ENCODE measurements at places on chromosomes 11 and 22. TPM values are rescaled to one million over a fixed set of nuclear protein-coding genes. Genes with fewer than 3 reads are reported as not detected.

The PDGFB gene
- 2.5 TPM for total RNA-seq

The TMEM225 gene
- total RNA-seq: not detected

The TPST2 gene
- 109 TPM for total RNA-seq

The SCGB2A2 gene
- total RNA-seq: not detected

The CATSPERZ gene
- 0.42 TPM for total RNA-seq

The CERK gene
- total RNA-seq: 9.6 TPM

The MYOD1 gene
- total RNA-seq: not detected

- no peak for DNase-seq
- H3K4me1 ChIP-seq: no peaks in the 10 kb centered on the region
- no peak overlapping the region for H3K27ac ChIP-seq
- no peaks in the 10 kb centered on the region for H3K36me3 ChIP-seq
These were observed 16.5 kb downstream of the NCAM1 start for GRCh38 chr11:112977755-112978154.

- H3K27me3 ChIP-seq: no peaks in the 10 kb centered on the region
- no peak overlapping the region for H3K4me3 ChIP-seq
- no peak for DNase-seq
These were observed 6.7 kb downstream of the CENPM start for GRCh38 chr22:41939981-41940831.

GRCh38 chr22:20589614-20590476, 82.4 kb downstream of the MED15 start:
- H3K4me1 ChIP-seq: no peaks in the 10 kb centered on the region
- H3K4me3 ChIP-seq: no peak overlapping the region
- no peaks in the 10 kb centered on the region for H3K27me3 ChIP-seq
- H3K27ac ChIP-seq: no peak overlapping the region
- H3K36me3 ChIP-seq: peaks cover 31% of the 10 kb centered on the region

GRCh38 chr22:49141761-49142160, 685.9 kb downstream of the BRD1 start:
- H3K4me3 ChIP-seq: no peak overlapping the region
- no peak for DNase-seq
- H3K27ac ChIP-seq: no peak overlapping the region
- no peaks in the 10 kb centered on the region for H3K36me3 ChIP-seq

DNA sequence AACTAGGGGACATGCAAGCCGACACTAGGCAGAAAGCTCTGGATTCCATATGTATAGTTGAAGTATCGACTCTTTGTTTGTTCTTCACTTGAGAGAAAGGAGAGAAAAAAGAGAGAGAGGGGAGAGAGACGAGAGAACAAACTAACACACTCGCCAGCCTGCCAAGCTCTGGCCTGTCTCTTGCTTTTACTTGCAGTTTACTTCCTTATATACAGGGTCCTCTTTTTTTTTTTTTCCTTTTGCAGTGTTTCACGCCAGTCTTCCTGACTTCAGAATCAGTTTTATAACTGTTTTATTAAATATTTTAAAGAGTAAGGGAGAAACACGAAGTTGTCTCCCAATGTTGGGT, 19.9 kb downstream of the TEAD1 start:
- peak overlapping the region; percentile 100 for H3K27ac ChIP-seq
- H3K36me3 ChIP-seq: no peaks in the 10 kb centered on the region
- peaks cover 28% of the 10 kb centered on the region for H3K4me1 ChIP-seq
- H3K4me3 ChIP-seq: no peak overlapping the region

DNA sequence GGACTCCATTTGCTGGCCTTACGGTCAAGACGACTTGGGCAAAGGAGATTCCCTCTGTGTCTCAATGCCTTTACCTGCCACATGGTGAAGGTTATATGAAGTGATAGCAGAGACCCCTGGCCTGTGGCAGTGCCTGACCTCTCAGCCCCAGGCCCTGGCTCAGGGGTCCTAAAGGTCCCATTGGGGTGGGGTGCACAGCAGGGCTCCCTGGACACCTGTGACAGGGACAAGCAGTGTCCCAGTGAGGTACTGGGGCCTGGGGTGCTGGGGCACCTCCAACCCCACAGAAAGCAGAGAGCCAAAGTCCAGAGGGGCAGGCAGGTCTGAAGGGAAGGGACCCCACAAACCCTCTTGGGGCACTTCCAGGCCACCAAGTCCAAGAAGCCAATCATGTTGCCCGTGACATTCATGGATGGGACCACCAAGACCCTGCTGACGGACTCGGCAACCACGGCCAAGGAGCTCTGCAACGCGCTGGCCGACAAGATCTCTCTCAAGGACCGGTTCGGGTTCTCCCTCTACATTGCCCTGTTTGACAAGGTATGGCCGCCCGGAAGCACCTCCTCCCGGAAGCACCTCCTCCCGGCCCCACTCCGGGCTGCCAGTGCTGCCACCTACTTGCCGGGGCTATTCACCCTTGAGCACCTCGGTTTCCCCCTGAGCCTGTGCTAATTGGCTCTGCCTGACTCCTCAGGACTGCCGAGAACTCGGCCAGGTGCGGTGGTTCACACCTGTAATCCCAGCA, 62.5 kb downstream of the MYO7A start:
- no peaks in the 10 kb centered on the region for H3K27me3 ChIP-seq
- peaks cover 22% of the 10 kb centered on the region for H3K36me3 ChIP-seq
- H3K4me3 ChIP-seq: no peak overlapping the region
- no peak for DNase-seq

GRCh38 chr22:44707752-44708151, 5.7 kb downstream of the PRR5 start:
- DNase-seq: no peak
- no peak overlapping the region for H3K4me3 ChIP-seq
- H3K27ac ChIP-seq: no peak overlapping the region
- H3K36me3 ChIP-seq: no peaks in the 10 kb centered on the region

DNA sequence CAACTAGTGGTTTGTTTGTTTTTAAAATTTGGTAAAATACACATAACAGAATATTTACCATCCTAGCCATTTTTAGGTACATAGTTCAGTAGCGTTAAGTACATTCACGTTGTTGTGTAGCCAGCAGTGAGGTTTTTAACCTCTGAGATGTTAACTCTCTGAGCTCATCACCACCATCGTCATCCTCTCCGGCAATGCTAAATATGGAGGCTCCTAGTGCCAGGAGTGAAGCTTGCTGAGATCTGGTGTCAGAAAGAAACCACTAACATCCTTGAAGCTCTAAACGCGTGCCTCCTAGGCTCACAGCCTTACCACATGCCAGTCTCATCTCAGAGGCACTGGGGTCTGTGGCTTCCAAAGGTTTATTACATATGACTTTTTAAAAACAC, 330.2 kb upstream of the B3GAT1 start:
- peaks cover 2% of the 10 kb centered on the region for H3K4me1 ChIP-seq
- peak overlapping the region; percentile 28 for H3K27ac ChIP-seq
- no peaks in the 10 kb centered on the region for H3K27me3 ChIP-seq
- H3K36me3 ChIP-seq: no peaks in the 10 kb centered on the region
- DNase-seq: no peak
- H3K4me3 ChIP-seq: no peak overlapping the region

DNA sequence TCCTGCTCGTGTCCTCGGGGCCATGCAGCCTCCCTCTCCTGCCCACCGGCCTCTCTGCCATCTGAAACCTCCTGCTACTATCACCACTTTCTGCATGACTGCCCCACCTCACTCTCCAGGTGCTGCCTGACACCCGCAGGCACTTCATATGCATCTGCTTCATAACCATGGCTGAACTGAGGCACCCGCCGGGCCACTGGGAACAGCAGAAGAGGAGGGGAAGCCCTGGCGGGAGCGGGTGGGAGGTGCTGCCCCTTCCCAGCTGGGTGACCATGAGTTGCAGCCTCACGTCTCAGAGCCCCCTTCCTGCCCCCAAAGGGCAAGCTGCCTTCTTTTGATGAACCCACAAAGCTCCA, 21.7 kb upstream of the PICK1 start:
- no peaks in the 10 kb centered on the region for H3K27me3 ChIP-seq
- H3K4me1 ChIP-seq: no peaks in the 10 kb centered on the region
- H3K36me3 ChIP-seq: no peaks in the 10 kb centered on the region
- DNase-seq: no peak

DNA sequence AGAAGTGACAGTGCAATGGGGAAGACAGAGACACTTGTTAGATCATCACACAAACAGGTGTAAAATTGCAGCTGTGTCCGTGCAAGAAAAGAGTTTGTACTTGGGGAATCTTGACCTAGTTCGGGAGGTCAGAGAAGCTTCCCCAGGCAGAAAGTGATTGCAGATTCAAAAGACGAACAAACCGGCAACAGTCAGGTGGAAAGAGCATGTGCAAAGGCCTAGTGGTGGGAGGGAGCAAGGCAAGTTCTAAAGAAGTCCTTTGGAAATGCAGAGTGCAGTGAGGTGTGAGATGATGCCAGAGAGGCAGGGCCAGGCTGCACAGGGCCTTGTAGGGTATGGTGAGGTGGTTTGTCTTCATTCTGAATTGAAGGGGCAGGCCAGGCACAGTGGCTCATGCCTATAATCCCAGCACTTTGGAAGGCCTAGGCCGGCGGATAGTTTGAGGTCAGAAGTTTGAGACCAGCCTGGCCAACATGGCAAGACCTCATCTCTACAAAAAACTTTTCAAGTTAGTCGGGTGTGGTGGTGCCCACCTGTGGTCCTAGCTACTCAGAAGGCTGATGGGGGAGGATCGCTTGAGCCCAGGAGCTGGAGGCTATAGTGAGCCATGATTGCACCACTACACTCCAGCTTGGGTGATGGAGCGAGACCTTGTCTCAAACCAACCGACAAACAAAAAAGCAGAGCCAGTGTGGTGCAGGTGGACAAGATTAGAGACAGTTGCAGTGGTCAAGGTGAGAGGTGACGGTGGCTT, 1.9 kb upstream of the ESS2 start:
- no peak overlapping the region for H3K27ac ChIP-seq
- peaks cover 6% of the 10 kb centered on the region for H3K27me3 ChIP-seq
- DNase-seq: no peak
- peaks cover under 1% of the 10 kb centered on the region for H3K36me3 ChIP-seq

DNA sequence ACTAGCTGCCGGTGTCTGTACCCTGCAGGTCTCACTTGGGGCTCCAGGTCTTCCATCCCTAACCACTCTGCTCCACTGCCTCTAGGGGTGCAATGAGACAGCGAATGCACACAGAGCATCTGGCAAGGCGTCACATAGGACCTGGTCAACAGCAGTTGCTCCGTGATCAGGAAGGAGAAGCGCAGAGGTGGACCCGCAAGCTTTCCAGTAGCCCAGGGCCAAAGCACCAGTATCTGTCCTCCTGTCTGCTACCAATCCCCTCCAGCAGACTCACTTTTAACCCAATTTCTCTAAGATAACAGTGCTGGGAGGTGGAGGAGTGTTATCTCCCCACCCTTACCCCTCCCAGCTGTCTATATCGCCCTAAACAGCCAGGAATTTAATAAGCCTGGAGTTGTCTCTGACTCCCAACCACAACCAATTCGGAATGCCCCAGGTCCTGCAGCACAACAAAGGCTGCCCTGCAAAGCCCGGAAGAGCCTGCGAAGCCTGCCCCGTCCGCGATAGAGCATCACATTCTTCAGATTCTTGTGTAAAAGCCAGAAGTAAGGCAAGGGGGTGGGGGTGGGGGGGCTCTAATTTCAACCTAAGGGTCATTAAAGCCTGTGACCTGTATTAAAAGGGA, 19.3 kb downstream of the MYH9 start:
- no peak overlapping the region for H3K4me3 ChIP-seq
- no peaks in the 10 kb centered on the region for H3K27me3 ChIP-seq
- DNase-seq: peak; percentile 73
- H3K36me3 ChIP-seq: no peaks in the 10 kb centered on the region
- H3K4me1 ChIP-seq: peaks cover 58% of the 10 kb centered on the region

DNA sequence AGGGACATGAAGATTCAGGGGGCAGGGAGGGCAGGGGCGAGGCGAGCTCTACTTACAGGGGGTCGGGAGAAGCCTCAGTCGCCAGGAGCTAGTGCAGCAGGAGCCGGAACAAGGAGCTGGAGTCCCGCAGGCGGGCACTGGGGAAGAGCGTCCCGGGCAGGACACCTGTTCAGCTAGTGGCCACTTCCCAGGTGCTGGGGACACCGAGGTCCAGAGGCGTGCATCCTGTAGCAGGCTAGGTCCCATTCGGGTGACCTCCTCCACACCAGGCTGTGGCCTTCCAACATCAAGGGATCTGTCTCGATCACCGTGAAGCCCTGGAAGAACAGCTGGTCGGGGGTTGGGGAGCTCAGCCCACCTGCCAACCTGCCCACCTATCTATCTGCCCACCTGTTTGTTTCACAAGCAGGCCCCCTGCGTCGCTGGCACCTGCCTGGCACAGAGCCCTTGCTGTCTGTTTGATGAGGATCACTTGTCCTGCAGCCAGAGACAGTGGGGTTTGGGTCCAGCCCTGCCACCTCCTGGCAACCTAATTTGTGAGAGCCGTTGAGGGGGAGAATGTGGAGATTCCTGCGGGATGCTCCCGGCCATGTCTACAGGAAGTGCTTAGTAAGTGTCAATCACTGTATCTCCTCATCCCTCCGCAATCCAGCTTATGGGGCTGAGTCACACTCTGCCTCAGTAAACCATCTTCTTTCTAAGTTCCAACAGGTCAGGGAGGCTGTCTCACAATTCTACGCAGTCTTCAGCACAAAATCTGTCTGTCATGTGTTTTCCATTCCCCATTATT, 940.9 kb downstream of the BRD1 start:
- no peaks in the 10 kb centered on the region for H3K4me1 ChIP-seq
- no peaks in the 10 kb centered on the region for H3K36me3 ChIP-seq
- no peak overlapping the region for H3K4me3 ChIP-seq

GRCh38 chr22:27380855-27381254, 420.7 kb downstream of the MN1 start:
- H3K4me1 ChIP-seq: no peaks in the 10 kb centered on the region
- no peak overlapping the region for H3K4me3 ChIP-seq
- no peak for DNase-seq
- H3K36me3 ChIP-seq: no peaks in the 10 kb centered on the region

DNA sequence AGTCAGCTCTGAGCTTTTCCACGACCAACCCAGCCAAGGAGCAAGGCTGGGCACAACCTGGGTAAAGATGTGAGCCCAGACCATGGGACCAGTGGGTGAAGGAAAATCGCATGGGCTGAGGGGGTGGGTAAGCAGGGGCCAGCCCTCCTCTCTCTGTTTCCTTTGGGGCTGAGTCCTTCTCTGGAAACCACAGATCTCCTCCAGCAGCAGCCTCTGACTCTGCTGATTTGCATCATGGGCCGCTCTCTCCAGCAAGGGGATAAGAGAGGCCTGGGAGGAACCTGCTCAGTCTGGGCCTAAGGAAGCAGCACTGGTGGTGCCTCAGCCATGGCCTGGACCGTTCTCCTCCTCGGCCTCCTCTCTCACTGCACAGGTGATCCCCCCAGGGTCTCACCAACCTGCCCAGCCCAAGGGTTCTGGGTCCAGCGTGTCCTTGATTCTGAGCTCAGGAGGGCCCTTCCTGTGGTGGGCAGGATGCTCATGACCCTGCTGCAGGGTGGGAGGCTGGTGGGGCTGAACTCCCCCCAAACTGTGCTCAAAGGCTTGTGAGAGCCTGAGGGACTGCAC, 67.8 kb downstream of the GGTLC2 start:
- H3K36me3 ChIP-seq: no peaks in the 10 kb centered on the region
- no peaks in the 10 kb centered on the region for H3K4me1 ChIP-seq
- no peaks in the 10 kb centered on the region for H3K27me3 ChIP-seq
- no peak overlapping the region for H3K27ac ChIP-seq
